MM.1S (cell line): ENCODE measurements at places on chromosomes 16 and 17.

DNA sequence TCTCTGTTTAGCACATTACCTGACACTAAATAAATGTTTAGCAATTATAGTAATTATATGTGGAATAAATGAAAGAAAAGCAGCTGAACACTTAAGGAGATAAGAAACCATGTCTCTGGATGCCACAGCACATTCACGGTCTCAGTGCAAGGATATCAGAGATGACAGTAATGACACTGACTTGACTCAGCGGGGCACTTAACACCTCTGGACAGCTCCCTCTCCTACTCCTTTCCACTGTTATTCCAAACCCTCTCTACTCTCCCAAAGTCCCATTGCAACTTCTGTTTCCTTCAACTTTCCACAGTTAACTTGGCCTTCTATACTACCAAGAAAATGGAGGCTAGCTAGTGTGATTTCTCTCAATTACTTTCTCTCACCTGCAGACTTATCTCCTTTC lies 93.0 kb upstream of the CORO6 start:
- DNase-seq, result no peak

DNA sequence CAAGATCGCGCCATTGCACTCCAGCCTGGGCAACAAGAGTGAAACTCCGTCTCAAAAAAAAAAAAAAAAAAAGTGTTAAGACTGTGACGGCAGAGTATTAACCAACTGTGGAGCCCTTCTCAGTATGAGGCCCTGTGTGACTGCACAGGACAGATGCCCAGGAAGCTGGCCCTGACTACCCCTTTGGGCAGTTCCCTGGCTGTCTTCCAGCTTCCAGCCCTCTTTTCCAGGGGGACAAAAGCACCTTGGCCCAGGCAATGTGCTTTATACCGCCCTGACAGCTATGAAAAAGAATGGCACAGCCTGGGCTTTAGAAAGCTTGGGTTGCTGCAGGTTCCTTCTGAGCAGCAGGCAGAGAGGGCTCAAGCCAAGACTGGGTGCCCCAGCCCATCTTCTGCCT lies 61.2 kb downstream of the AKAP1 start:
- no peak for DNase-seq

DNA sequence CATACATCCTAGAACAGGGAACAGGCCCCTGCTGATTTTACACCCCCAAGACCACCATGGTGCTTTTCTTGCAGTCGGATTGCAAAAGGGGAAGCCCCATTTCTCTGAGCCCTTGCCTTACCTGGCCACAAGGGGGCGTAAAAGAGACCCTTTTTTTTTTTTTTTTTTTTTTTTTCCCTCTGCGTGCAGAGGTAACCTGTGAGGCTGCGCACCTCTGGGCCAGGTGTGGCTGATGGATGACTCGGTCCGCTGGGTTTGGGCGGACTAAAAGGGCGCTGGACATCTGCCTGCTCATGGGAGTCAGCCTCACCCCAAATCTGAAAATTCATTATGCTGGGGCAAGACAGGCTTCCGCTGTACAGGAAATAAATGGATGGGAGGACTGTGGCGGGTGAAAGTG lies 281.0 kb downstream of the CBLN1 start:
- DNase-seq, result peak; percentile 15

DNA sequence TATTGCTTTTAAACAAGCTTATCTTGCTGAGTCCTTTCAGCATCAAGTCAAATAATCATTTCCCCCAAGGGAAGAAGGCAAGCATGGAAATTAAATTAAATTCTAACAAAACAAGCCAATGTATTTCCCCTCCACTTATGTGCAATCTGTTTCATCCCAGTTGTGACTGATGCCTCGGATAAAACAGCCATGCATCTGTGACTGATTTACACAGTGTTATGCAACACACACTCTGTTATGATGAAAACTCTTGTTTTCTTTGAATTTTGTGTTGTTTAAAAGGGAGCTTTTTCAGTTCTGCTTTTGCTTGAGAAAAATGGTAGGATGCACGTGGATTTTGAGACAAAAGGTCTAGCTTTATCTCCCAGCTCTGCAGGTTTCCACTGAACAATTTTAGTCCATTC lies 32.6 kb downstream of the TMEM100 start:
- DNase-seq, result peak; percentile 10

DNA sequence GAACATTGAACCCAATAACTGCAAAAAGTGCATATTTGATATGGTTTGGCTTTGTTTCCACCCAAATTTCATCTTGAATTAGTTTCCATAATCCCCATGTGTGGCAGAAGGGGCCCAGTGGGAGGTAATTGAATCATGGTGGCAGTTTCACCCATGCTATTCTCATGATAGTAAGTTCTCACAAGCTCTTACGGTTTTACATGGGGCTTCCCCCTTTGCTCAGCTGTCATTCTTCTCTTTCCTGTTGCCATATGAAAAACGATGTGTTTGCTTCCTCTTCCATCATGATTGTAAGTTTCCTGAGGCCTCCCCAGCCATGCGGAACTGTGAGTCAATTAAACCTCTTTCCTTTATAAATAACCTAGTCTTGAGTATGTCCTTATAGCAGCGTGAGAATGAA lies 127.6 kb downstream of the CHD9NB start:
- no peak for DNase-seq

- no peak for DNase-seq
Measured at GRCh38 chr17:36590082-36590481, 1.6 kb upstream of the DHRS11 start.

DNA sequence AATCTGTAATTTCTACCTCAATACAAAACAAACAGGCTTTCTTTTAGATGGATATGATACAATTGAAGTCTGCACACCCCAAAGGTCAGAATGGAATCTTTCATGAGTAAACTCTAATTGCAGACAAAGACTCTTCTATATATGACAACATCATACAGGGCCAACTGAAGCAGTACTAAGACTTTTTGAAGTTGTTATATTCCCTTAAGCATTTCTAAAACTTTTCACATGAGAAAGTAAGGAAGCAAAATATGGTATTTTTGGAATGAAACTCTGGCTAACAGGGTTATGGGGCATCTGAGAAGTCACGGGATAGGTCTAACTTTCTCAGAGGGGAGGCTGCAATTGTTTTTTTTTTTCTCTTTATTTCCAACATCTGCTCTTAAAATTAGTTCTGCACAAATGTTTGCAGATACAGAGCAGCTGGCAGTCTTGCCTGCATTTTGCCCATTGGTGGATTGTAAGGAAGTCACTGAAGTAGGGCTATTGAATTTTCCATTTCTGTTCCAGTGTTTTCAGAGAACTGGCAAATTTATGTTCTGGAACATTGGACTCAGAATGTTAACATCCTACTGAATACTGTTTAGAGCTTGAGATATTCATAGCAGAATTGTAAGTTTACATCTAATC lies 59.1 kb downstream of the SSH2 start:
- no peak for DNase-seq

- no peak for DNase-seq
Measured at GRCh38 chr17:17119533-17119932, 77.3 kb downstream of the MPRIP start.

DNA sequence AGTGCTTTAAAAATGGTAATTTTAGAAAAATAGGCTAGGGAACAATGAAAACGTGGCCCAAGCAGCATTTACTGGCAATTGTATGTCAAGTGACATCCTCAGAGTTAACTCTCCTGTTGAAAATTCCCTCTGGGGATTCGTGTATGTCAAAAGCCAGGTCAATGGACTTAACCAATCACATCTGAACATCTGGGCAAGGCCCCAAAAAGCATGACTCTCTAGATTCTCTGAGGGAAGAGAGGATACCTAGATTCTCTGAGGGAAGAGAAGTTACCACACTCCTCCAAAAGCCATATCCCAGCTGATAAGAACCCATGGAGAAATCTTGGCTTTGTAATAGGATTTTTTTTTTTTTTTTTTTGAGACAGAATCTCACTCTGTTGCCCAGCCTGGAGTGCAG lies 23.5 kb downstream of the NFE2L1 start:
- no peak for DNase-seq
